ENCODE measurements at places on chromosomes 16 and 17.

DNA sequence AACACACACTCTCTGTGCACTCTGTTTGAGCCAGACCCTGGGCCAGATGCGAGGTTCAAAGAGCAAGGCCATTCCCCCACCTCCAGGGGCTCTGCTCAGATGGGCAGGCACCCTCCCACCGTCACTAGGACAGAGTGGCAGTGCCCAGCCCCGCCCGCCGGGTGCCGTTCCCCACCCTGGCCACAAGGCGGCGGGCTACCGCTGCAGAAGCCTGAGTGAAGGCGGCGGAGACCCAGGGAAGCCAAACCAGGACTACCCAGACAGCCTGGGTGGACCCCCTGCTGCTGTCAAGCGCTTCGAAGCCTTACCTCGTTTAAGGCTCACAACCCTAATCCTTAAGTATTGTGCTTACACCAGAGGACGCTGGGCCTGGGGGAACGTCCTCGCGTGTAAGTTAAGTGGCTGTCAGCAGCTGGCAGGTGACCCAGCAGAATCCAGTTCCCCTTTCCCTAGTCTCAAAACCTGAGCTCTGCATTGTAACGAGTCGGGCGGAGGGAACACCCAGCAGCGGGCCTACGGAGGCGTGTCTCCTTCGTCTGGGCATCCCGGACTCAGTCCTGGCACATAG, 4.5 kb downstream of the ARHGAP27 start:
- DNase-seq, result peak; percentile 39

DNA sequence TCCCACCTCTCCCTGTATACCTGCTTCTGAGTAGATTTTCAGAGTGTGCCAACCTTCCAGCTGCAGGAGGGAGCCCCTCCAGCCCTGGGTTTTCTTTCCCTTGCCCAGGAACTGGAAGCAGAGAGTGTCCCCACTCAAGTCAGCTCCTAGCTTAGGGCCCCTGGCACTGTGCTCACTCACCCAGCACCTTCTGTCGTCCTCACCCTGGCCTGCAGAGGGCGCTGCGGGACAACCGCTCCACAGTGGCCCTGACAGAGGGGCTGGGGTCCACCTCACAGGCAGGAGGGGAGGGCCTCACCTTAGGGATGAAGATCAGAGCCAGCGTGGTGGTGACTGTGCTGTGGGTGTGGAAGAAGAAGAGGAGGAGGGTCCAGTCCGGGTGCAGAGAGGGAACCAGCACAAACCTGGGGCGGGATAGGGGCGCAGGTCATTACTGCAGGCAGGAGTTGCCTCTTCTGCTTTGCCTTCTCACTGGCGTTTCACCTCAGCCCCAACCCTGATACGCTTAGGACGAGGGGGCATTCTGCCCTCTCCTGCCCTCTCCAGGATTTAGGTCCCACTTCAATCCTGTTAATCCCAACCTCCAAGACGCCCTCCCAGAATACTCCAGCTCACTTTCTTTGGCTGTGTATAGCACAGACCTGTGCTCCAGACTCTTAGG, 10.0 kb downstream of the GPR179 start:
- DNase-seq, result no peak

- no peak for DNase-seq
Measured at GRCh38 chr16:27302126-27302525, 11.6 kb upstream of the IL4R start.

GRCh38 chr16:10876799-10877341, at the start of gene CIITA:
TSS of gene CIITA (plus strand) at chr16:10877202. CDS start at chr16:10877331, 129 bp downstream.
- no peak for DNase-seq

- DNase-seq, result no peak
Measured at GRCh38 chr17:33868899-33869298, 386.2 kb upstream of the CCL2 start.

GRCh38 chr17:36661688-36662087, 60.3 kb downstream of the MRM1 start:
- DNase-seq, result no peak

DNA sequence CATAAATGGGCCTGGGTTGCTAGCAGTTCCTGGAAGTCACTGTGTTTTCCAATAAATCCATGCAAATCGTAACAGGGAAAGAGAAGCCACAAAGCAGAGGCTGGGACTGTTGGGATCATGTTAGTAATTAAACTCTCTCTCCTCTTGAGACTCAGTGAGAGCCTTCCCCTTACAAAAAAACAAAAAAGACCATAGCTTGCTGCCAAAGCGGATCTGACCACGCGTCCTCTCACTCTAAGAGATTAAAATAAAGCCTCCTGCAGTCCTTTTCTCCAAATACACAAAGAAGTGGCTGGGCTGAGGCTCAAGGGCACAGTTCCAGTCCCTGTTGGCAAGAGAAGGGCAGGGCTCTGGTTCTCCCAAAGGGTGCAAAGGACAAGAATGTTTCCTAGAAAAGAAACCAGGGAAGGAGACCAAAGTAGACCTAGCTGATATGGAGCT, 38.5 kb downstream of the PIGL start:
- no peak for DNase-seq

- DNase-seq, result no peak
Measured at GRCh38 chr16:88430524-88431446, 22.3 kb upstream of the ZFPM1 start.

DNA sequence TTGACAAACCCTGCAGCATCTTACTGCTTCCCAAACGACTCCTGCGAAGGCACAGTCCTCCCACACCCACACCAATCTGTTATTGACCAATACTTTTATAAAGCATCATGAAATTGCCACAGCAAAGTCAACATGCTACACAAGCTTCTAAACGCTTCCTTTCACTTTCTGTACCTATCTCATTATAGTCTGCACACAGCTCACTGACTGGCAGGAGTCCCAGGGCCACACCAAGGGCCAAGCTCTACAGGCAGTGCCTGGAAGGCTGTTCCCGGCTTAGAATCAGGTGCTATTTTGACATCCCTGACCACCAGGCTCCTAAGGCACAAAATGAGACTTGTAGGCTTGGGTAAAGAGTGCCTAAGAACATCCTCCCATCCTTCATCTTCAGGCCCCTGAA, 39.5 kb downstream of the USP7 start:
- no peak for DNase-seq

DNA sequence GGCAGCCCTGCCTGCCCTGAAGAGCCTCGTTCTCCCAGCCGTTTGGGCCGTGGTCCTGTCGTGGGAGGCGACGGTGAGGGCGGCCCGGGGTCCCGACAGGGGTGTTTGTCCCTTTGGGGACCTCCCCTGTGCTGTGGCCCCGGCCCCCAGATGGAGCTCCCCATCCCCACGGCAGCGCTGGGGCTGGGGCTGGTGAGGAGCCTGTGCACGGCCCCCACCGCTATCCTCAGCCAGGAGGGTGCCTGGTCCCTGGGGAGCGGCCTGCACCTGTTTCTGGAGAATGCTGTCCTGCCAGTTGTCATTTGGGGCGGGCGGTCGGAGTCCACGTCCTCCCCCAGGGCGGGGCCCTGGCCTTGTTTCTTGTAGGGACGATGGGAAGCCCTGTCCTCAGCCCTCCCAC, 6.6 kb downstream of the CAPN15 start:
- no peak for DNase-seq

DNA sequence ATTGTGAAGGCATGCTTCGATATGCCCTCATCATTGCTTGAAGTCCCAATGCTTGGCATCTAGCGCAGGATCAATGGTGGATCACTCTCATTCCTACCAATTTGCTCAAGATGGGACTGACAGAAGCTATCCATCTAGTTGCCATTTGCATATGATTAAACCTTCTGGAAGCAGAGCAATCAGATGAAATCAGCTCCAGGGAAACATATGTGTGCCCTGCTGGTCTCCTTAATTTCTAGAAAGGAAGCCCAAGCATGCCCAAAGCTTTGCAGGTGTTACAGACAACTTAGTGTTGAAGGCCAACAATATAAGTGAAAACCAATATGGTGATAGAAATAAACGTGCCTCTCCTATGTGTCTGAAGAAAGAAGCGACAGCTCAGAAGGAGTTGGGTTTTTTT, 350.0 kb upstream of the ERCC4 start:
- DNase-seq, result no peak

GRCh38 chr17:81561494-81561885, 9.3 kb upstream of the FAAP100 start:
- DNase-seq, result no peak

DNA sequence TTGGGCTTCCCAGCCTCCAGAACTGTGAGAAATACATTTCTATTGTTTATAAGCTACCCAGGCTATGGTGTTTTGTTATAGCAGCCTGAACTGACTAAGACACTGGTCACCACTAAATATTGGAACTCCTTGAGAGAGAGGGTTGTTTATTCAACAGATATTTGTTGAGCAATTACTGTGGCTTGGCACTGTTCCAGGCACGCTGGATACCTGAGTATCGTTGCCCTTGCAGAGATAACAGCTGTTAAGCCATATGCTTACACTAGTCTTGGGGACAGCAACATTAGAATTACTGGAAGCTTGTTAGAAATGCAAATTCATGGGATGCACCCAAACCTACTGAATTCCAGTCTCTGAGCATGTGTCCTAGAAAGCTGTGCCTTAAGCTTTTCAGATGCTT, 230.7 kb downstream of the HS3ST4 start:
- DNase-seq, result no peak

GRCh38 chr17:73196500-73196899, 3.6 kb downstream of the COG1 start:
- peak; percentile 4 for DNase-seq

- DNase-seq, result no peak
Measured at GRCh38 chr17:45043813-45044540, 7.5 kb downstream of the DCAKD start.

DNA sequence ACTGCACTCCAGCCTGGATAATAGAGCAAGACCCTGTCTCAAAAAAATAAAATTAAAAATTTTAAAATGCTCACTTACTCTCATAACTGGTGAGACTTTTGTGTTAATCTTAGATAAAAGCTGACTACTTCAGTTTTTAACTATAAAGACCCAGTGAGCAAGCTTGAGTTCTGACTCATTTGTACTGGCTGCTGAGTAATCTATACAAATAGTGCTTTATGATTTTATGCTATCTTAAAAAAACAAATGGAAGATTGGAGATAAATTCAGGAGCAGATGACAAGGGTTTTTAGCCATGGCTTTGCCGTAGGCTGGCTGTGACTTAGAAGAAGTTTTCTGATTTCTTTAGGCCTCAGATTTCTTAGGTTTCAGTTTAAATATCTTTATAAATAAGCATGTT, 30.5 kb downstream of the SNTB2 start:
- DNase-seq, result peak; percentile 42

DNA sequence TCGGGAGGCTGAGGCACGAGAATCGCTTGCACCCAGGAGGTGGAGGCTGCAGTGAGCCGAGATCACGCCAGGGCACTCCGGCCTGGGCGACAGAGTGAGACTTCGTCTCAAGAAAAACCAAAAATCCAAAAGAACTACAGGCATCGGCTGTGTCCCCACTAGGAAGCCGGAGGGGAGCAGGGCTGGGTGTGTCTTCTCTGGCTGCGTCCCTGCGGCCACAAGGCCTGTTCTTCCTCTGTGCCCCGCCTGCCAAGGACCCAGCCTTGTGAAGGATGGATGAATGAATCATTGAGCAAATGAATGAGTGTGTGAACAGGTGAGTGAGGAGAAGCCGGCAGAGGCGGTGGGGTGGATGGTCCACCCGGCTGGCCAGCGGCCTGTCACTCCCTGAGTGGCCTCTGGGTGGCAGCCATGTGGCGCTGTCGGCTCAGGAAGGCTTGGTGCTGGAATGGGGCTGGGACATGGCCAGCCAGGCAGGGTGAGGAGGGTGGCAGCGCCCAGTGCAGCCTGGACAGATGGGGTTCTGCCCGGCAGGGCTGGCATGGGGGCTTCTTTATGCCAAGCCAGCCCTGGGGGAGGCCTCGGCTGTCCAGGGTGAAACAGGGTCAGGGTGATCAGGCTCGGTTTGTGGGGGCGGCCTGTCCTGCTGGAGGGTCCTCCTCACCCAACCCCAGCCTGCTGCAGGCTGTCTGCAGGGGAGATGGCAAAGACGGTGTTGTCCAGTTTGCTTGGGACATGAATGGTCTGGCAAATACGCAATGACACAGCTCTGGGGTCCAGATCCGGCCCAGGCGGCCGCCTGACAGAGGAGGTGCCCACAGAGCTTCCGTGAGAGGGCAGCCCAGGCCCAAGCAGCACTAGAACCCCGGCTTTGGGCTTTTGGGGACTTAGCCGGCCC, 21.7 kb downstream of the SLC25A10 start:
- DNase-seq, result peak; percentile 71

GRCh38 chr17:33178681-33179080, 114.4 kb downstream of the ASIC2 start:
- no peak for DNase-seq

- peak; percentile 71 for DNase-seq
Measured at GRCh38 chr17:82283208-82283749, 9.8 kb upstream of the CSNK1D start.

- DNase-seq, result no peak
Measured at GRCh38 chr17:31452561-31453110, 61.2 kb downstream of the RAB11FIP4 start.

DNA sequence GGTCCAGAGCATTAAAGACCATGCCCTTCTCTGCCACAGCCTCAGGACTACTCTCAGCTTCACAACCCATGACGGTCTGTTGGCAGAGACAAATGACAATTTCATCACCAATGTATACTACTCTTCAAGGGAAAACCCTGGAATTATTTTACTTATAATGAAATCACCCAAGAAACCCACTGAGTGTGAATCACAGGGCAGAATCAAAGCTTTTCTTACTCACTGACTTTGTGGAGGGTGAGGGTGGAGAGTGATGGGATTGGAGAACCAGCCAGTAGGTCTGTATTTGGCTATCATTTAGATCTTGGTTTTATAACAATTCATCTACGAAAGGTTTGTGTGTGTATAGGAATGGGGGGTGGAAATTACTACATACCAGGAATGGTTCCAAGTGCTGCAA, 442.6 kb downstream of the SHISA9 start:
- DNase-seq, result peak; percentile 25

- DNase-seq, result no peak
Measured at GRCh38 chr16:46812781-46813540, 18.0 kb downstream of the C16orf87 start.

DNA sequence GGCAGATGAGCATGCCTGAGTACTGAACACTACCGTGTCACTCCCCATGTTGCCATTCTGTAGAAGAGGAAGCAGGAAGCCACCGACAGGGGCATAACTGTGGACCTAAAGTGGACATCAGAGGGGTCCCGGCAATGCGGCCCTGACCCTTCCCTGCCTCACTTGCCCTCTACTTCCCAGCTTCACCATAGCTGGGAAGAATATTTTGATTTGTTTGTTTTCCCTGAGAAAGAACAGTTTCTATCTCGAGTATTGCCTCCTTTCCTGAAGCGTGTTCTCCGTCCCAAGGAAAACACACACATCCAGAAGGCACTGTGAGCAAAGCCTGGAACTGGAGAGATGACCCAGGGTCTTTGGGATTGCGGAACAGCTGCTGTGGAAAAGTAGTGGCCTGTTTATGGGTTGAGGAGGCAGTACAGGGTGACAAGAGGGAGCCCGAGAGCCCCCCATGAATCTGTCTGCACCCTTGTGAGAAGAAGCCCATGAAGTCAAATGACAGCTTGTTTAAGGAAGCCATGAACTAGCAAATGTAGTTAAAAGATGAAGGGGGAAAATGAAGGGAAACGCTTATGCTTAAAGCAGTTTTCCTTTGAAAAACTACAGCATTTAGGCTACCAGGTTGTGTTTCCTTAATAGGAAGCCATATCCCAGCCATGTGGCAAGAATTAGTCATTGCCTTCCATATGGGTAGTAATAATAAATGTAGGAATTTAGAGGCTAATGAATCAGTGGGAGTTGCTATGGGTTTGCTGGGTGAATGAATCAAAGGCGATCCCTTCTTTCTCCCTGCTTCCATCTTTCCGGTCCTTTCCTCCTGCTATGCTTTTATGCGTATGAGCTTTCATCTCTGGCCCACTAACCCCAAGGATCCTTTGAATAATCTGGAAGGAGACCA, 90.0 kb upstream of the TBX2 start:
- peak; percentile 84 for DNase-seq

Data from kidney glomerular epithelial cell (primary cell).